RWPE1 (cell line): ENCODE measurements at places on chromosomes 12 and 14.

DNA sequence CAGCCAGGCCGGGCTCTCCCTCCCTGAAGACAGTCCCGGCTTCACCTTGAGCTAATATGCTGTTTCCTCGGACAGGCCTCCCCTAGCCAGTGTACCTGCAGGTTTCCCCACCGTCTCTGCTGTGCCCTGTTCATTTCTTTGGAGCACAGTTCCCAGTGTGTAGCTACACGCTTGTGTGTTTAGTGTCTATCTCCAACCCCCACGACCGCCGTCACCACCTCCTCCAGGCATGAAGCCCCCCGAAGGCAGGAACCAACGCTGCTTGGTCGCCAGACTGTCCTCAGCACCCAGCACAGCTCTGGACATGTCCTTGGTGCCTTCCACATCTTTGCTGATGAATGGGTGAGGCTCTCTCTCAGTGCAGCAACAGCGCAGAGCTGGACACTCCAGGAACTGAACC, 26.2 kb upstream of the PLEKHG6 start:
- DNase-seq, result no peak

- peak; percentile 84 for DNase-seq
These were observed 986.4 kb downstream of the AACS start for GRCh38 chr12:126051611-126052107.

- DNase-seq, result no peak
These were observed 4.8 kb upstream of the LMO3 start for GRCh38 chr12:16610743-16611142.

DNA sequence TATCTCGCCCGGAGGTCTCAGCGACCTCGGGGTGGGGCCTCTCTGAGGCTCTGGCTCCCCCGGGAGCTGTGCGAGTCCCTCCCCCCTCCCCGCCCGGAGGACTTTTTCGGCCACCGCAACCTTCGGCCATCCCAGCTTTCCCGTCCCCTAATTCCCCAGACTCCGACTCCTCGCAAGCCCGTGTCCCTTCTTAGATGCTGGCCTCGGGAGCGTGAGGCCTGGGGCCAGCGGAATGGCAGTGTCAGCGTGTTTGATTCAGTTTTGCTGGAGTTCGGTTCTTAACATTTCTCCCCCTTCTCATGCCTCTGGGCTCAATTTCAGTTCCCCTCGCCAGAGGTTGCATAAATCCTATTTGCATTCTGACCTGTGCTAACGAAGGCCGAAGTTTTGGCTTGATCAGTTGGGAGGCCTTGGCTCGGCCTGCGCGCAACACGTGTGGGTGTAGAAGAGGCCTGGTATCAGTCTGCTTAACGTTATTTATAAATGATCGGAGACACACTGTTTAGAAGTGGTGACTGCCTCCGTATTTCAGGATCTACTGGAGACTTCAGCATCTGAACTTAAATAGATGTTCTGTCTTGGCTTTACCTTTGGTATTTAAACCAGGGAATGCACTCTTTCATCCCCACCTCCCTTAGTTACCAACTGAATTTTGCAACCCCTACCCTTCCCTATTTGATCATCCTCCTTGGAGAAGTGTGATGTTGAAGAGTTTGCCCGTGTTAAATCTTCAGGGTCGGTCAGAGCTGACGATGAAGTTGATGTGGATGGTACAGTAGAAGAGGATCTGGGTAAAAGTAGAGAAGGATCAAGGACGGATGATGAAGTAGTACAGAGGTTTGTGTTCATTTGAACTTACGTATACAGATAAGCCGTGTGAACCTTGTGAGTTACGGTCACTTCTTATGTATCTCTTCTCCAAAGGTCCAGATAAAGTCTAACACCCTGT, 851 bp downstream of the HSP90B1 start:
- DNase-seq, result peak; percentile 19

DNA sequence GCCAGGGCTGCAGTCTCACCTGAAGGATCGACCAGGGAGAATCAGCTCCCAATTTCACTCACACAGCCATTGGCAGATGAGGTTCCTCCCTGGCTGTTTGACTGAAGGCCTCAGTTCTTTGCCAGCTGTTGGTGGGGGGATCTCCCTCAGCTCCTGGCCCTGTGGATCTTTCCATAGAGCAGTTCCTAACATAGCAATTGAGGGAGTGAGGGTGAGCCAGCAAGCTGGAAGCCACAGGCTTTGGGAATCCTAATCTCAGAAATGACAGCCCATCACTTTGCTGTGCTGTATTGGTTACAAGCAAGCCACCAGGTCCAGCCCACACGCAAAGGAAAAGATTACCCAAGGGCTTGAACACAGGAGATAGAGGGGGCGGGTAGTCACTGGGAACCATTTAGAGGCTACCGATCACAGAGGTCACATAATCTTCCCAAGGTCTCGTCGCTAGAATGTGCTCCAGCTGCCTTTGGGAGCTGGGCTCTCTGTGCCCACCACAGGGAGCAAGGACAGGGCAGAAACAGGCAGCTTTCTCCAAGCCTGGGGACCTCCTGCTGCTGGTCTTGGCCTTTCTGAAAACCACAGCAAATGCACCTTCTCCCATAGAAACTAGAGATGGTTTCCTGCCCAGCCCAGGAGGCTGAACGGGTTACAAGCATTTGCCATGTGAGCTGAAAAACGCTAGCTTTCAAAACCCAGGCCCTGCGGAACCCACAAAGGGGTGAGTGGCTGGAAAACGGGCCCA, 4.6 kb upstream of the OTUB2 start:
- no peak for DNase-seq
